ENCODE measurements at places on chromosomes 2 and 18. TPM values are rescaled to one million over a fixed set of nuclear protein-coding genes. Genes with fewer than 3 reads are reported as not detected.

The STON1 gene
- not detected for polyA plus RNA-seq

The ABCG5 gene
- not detected for polyA plus RNA-seq

The ASPRV1 gene
- 3.2 TPM for polyA plus RNA-seq

The FRZB gene
- polyA plus RNA-seq: 49.4 TPM

The ASB18 gene
- polyA plus RNA-seq: not detected

The GBX2 gene
- polyA plus RNA-seq: not detected

The TACR1 gene
- 0.78 TPM for polyA plus RNA-seq

The GREB1L gene
- polyA plus RNA-seq: 14.2 TPM

The CAPN14 gene
- not detected for polyA plus RNA-seq

The EMILIN2 gene
- 19.9 TPM for polyA plus RNA-seq

The SPP2 gene
- not detected for polyA plus RNA-seq

The PROC gene
- polyA plus RNA-seq: not detected

The RESP18 gene
- not detected for polyA plus RNA-seq

The IRS1 gene
- polyA plus RNA-seq: 14.9 TPM

The ERCC3 gene
- polyA plus RNA-seq: 65.6 TPM

The UCN gene
- 2.1 TPM for polyA plus RNA-seq

The POTEC gene
- polyA plus RNA-seq: not detected

The KCNF1 gene
- 1.6 TPM for polyA plus RNA-seq

The PAX8 gene
- polyA plus RNA-seq: 5.0 TPM

The UGT1A10 gene
- not detected for polyA plus RNA-seq

The GPR45 gene
- not detected for polyA plus RNA-seq

The GREB1 gene
- polyA plus RNA-seq: 10.9 TPM

The CNGA3 gene
- 0.49 TPM for polyA plus RNA-seq

The TUBA4B gene
- not detected for polyA plus RNA-seq

The SNORC gene
- polyA plus RNA-seq: 2.3 TPM

The KCNK3 gene
- 1.3 TPM for polyA plus RNA-seq

The ZNF532 gene
- polyA plus RNA-seq: 128 TPM

All from muscle of arm (tissue), 14 donors.